EL (cell line): ENCODE measurements at places on chromosomes 5 and 9.

GRCh38 chr5:141909212-141909611 lies 14.5 kb upstream of the DELE1 start:
- DNase-seq: no peak

GRCh38 chr5:111772456-111773122 lies 15.6 kb upstream of the NREP start:
- DNase-seq: no peak

GRCh38 chr5:93062548-93062947 lies 518.5 kb downstream of the NR2F1-AS1 start:
- DNase-seq: peak; percentile 29

DNA sequence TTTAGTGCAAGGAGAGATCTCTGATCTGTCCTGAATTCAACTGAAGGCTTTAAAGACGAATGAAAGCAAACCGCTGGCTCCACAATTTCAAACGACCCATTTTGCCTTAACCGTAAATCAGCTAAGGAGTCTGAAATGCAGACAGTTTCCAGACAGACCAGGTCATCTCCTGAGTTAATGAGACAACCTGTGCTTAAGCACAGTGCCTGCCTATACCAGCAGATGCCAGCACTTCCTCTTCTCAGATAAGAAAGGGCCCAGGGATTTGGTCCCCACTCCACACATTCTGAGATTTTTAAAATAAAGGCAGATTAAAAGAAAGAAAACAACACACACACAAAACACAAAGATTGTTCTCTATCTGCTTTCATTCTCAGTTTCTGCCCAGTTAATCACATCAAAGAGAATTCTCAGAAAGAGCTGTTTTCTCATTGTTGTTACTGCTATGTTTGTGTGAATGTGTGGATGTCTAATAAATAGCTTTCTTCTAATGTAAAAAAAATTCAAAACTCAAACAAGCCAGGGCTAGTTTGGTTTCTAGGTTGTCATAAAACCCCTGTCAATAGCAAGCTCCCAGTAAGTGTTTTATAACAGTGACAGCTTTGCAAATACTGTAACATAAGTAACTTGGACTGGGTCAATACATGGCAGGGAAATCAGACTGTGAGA lies 157.7 kb upstream of the SLC24A2 start:
- DNase-seq: peak; percentile 10

GRCh38 chr5:142141463-142141862 lies 32.9 kb downstream of the NDFIP1 start:
- no peak for DNase-seq

DNA sequence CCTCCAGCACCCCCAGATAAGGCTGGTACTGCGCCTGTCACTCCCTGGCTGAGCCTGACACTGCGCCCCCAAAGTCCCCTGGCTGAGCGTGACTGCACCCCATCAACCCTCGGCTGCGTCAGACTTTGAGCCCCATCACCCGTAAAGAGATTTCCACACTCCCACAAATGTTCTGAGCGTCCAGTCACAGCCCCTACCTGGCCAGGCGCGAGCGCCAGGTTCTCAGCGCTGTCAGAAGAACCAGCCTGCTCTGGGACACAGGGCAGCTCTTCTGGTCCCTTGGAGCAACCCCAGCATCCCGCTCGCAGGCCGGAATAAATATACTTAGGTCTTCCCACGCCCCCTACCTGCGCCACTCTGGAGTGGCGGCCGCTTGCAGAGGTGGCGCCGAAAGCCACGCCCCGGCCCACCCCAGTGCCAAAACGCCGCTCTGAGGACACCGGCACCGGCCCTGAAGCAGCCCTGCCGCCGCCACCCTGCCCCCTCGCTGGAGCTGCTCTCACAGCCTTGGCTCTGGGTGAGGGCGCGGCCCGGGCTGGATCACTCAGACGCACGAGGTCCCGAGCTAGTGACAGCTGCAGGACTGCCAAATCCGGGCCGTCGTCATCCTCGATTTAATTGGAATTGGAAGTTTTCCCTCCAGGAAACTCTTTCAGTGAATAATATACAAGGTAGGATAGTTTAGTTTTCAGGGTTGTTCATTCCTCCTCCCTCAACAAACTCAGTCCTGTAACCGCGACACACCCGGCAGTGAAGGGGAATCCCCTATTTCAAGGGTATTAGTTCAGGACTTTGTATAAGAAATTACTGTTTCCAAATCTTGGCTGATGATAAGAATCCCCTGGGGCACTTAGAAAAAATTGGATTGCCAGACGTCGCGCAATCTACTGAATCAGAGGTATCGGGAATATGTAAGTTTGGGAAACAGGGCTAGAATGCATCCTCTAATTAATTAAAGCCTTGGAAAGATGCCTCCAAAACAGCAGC lies 1.2 kb upstream of the CEMIP2 start:
- peak; percentile 59 for DNase-seq

DNA sequence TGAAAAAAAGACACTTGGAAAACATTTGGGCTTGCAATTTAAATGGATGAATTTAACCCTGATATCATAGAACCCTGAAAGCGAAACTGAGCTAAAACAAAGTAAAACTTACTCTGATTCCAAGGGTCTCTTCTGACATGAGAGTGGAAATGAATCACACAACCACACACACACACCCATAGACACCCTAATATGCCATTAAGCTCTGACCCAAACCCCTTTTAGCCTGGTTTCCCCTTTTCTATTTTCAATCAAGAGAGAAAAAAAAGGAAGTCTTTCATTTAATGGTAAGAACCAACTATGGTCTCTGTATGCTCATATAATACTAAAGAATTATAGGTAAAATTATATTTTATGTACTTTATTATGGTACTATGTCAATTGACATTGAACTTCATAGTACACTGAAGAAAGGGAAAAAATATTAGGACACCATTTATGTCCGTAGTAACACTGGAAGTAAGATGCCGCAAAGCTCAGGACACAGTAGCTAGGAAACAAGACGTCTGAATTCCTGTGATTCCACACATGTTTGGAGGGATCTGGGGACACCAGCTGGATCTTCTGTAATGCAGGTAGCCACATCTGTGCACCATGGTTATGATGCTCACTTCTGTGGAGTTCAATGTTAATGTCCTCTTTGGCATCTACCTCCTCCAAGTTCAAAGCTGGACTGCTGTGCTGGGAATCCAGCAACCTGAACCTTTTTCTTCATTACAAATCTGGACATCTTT lies 95.8 kb downstream of the PCSK1 start:
- no peak for DNase-seq

DNA sequence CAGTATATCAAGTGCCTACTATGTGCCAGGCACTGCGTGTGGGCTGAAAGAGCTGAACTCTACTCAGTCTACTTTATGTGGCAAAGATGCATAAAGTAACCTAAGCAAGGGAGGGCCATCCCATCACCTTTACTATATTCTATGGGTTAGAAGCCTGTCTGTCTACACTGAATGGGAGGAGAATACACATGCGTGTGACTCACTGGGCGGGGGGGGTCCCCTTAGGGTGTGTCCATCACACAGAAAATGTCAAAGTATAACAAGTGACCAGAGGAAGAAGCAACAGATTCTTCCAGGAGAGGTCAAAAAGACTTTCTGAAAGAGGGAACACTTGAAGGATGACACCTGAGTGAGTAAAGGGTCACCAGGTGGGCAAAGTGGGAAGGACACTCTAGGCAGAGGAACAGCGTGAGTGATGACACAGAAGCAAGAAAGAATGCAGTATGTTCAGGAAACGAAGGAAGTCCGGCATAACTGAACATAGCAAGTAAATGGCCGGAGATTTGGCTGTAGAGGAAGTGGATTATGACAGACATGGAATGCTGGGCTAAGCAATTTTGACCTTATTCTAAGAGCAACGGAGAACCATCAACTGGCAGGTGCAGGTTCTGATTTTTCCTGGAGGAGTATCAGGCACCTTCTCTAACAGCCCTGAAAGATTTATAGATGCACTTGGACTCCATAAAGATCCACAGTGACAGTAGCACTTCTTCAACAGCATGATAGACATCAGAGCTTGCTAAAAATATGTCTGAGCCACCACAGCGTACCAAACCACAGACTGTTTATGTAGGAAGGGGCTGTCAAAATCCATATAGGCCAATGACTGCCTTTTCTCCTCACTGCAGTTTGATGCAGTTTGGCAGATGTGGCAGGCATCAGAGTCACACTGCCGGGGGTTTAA lies 8.0 kb upstream of the WHRN start:
- no peak for DNase-seq

DNA sequence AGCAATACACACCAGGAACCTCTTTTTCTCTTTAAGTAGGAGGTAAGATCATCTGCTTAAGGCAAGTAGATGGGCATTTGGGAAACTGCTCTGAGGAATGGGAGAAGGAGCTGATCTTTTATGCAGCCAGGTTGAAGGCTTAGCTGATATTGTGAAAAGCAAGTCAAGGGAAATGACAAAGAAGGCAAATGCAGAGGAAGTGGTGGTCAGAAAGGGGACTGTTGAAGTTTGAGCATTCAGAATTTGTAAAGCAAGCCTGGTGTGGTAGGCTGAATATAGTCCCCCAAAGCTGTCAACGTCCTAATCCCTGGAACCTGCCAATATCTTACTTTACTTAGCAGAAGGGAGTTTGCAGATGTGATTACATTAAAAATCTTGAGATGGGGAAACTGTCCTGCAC lies 128.9 kb downstream of the ADAMTS12 start:
- DNase-seq: no peak

DNA sequence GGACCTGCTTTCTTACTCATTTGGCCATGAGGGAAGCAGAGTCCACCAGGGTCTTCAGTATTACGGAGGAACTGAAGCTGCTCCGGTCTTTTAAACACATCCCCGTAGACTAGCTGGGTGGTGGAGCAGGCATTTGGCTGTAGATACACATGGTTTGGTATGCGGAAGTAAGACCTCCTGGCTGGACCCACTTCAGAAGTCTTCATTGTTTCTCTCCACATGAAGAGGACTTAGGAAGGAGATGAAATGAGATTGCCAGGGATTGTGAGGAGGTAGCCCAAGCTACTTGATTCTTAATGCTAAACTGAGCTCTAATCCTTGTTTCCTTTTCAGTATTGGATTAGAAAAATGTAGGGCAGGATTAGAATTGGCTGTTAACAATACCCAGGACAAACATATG lies 32.9 kb downstream of the STXBP1 start:
- DNase-seq: no peak

DNA sequence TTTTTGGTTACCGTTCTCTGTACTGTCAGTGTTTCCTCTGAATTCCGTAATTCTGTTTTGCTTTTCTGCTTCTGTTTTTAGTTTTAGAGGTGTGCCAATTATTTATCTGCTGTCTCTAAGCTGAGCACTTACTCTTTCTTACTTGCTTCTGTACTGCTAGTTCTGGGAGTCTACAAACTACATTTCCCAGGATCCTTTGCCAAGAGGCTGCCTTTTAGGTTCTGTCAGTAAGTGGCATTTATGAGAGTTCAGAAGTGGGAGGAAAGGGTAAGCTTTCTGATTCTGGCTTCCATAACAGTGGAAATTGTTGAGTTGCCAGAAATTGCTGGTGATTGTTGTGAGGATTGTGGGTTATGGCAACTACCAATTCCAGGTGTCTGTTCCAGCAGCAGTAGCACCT lies 102.4 kb downstream of the OSTF1 start:
- DNase-seq: no peak
